Fibroblast of villous mesenchyme (primary cell): ENCODE measurements at places on chromosomes 3 and 15. TPM values are rescaled to one million over a fixed set of nuclear protein-coding genes. Genes with fewer than 3 reads are reported as not detected.

GRCh38 chr3:26847680-26848079 lies 225.1 kb downstream of the LRRC3B start:
- DNase-seq, result no peak

GRCh38 chr3:157508461-157508860 lies 5.2 kb upstream of the VEPH1 start:
- no peak for DNase-seq

- no peak for DNase-seq
These were observed 310.4 kb downstream of the ERC2 start for GRCh38 chr3:56157693-56158362.

- no peak for DNase-seq
These were observed 23.7 kb downstream of the ATRIP start for GRCh38 chr3:48470286-48470685.

- DNase-seq, result no peak
These were observed 6.7 kb downstream of the CX3CR1 start for GRCh38 chr3:39273119-39273518.

The GTF2A2 gene
- 25.1 and 39.3 TPM in 2 replicates for total RNA-seq

DNA sequence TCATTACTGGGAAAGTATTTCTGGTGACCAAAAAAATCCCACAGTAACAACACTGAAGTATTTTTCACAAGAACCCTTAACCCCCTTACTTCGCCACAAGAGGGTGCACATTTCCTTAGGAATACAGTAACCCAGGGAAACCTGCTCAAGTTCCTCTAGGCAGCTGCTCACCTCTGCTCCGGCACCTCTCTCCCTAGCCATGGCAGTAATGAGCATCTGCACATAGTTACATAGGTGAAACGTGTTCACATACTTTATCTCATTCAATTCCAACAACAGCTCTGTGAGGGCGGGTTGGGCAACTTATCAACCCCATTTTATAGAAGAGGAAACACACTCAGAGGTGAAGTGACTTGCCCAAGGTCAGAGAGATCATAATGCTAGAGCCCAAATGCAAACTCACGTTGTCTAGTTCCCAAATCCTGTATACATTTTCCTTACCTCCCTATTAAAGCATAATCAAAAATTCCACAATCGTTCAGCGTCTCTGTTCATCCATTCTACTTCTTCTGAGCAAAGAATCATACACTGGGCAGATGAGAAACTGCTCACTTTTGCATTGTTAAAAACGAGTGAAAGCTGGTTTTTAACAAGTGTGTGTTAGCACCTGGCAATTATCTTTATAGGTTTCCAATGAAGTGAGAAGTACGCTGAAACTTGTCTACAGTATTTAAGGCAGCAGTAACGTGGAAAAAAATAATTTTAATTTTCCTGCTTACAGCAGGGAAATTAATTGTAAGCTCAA lies 90.7 kb downstream of the IGF2BP2 start:
- peak; percentile 91 for DNase-seq

The C2CD4A gene
- not detected in 2 replicates for total RNA-seq

The PLA2G4D gene
- not detected in 2 replicates for total RNA-seq

GRCh38 chr3:2476996-2477395 lies 378.3 kb downstream of the CNTN4 start:
- DNase-seq, result no peak

The IL17RD gene
- total RNA-seq, result 0.64 and 0.86 TPM in 2 replicates

The PODXL2 gene
- 0.32 and 0.86 TPM in 2 replicates for total RNA-seq

- no peak for DNase-seq
These were observed 69.5 kb downstream of the PGPEP1L start for GRCh38 chr15:98938105-98938417.

DNA sequence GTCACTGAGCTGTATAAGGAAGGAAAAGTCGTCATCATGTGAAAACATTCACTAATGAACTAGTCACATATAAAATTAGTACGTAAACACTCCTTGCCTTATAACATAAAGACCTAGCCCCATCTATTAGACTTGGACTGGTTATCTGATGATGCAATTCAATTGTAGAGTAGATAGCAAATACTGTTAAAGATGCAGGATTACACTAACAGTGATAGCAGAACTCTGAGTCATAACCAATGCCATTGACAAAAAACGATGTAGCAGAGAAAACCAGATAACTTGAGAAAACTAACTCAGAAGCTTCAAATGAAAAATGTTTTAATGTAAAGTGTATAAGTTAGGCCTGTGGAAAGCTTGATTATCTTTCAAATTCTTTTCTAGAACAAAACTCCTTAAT lies 132.2 kb downstream of the WDR72 start:
- no peak for DNase-seq

The TNNC1 gene
- 0.64 and 1.3 TPM in 2 replicates for total RNA-seq

The WDR93 gene
- total RNA-seq, result under 0.01 TPM in 1 of 2 replicates, not detected in the other

- DNase-seq, result no peak
These were observed 9.4 kb downstream of the MUC4 start for GRCh38 chr3:195802261-195802701.

The LOXL1 gene
- 73.8 and 99.9 TPM in 2 replicates for total RNA-seq

DNA sequence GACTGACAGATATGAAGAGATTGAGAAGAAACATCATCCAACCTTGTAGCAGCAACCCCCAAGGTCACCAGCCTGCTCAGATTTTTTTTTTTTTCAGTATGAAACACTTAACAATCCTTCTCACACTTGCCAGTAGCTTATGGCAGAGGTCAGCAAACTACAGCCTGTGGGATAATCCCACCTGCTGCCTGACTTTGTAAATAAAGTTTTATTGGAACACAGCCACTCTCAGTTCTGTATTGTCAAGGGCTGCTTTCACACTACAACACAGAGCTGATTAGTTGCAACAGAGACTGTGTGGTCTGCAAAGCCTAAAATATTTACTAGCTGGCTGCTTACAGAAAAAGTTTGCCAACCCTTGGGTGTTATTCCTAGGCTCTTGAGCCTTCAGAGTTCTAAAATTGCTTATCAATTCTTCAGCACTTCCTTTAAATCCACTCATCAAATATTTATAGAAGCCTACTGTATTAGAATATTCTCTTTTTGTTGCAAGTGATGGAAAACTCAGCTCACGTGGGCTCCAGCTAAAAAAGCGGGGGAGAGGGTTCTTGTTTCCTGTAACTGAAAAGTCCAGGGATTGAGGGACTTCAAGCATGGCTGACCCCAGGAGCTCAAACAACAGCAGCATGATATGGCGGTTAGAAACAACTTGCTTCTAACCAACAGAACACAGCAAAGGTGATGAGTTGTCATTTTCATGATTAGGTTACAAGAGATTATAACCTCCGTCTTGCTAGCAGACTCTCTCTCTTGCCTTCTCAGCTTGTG lies 246.1 kb downstream of the SHQ1 start:
- peak; percentile 14 for DNase-seq

GRCh38 chr3:126261037-126261436 lies 80.7 kb upstream of the ALDH1L1 start:
- DNase-seq, result peak; percentile 92

- DNase-seq, result no peak
These were observed 286.4 kb downstream of the TBC1D5 start for GRCh38 chr3:17456046-17456445.

The CPA3 gene
- total RNA-seq, result under 0.01 TPM in 1 of 2 replicates, not detected in the other

The CRYGS gene
- 0.86 and 1.6 TPM in 2 replicates for total RNA-seq

DNA sequence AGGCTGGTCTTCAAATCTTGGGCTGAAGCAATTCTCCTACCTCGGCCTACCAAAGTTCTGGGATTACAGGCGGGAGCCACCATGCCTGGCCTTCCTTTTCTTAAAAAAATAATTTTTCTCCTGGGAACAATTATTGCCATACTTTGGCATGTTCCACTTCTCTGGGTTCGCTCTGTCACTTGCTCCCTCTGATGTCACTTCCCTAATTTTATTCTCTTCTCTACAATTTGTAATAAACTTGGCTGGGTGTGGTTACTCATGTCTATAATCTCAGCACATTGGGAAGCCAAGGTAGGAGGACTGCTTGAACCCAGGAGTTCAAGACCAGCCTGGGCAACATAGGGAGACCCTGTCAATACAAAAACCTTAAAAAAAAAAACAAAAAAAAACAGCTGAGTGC lies 6.1 kb upstream of the IMPDH2 start:
- no peak for DNase-seq

GRCh38 chr3:17823816-17824215 lies 81.4 kb upstream of the TBC1D5 start:
- DNase-seq, result peak; percentile 42

DNA sequence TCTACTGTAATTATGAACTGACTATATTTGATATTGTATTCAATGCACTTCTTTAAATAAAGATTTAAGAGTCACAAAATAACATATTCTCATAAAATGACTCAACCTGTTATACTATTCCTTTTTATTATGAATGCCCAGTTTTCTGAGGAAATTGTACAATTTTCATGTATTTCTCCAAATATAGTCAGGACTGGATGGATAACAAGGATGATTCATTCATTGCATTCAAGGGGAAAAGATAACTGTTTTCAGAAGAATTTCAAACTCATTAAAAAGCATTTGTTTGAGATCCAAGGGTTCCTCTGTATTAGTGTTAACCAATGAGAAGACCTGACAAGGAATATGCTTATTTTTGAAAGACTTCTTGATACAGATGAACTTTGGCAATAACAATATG lies 163.7 kb downstream of the MEIS2 start:
- peak; percentile 20 for DNase-seq

DNA sequence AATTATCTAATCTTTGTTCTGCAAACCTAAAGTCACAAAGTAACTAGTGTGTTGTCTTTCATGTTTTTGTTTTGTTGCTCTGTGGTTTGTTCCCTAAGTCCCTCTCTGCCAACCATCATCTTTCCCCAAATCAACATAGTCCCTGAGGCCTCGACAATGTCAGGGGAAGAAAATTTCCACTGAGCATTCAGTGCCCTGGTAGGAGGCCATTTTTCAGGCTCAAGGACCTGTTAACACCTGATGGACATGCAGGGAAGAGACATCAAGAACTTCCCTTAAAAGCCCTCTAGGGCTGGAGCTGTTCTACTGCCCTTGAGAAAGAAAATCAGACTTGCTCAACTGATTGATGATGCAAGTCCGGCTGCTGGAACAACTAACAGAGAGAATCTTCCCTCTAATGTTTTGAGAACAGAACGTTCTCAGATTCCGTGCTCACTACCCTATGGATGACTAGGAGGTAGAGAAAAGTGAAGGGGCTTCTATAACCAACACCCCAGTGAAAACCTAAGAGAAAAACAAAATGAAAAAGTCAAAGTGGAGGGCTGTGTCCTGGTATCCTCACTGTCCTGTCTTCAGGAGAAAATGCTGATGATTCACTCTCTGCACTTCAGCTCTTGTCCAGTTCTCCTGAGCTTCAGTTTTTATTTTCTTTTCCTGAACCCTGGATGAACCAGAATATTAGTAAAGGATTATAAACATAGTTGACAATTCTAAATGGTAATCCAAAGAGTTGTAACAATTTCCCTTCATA lies 373.1 kb downstream of the FOXP1 start:
- DNase-seq, result peak; percentile 90

GRCh38 chr15:93716615-93717231 lies 514.6 kb upstream of the MCTP2 start:
- no peak for DNase-seq

DNA sequence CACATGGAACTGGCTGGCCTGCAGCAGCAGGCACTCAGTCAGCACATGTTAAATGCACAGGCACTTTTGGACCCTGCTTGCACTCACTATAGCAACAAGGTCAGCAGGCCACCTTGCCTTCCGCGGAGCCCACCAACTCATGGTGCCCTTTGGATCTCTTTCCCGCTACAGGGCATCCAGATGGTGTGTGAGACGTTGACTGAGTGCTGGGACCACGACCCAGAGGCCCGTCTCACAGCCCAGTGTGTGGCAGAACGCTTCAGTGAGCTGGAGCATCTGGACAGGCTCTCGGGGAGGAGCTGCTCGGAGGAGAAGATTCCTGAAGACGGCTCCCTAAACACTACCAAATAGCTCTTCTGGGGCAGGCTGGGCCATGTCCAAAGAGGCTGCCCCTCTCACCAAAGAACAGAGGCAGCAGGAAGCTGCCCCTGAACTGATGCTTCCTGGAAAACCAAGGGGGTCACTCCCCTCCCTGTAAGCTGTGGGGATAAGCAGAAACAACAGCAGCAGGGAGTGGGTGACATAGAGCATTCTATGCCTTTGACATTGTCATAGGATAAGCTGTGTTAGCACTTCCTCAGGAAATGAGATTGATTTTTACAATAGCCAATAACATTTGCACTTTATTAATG lies 85.0 kb downstream of the TGFBR2 start:
- DNase-seq, result no peak

GRCh38 chr3:119368298-119368697 lies 74.1 kb downstream of the ARHGAP31 start:
- DNase-seq, result peak; percentile 22
